ENCODE measurements at places on chromosomes 7 and 10.

GRCh38 chr10:11789306-11789705 is 33.9 kb upstream of the PROSER2 start:
- no peak for DNase-seq

DNA sequence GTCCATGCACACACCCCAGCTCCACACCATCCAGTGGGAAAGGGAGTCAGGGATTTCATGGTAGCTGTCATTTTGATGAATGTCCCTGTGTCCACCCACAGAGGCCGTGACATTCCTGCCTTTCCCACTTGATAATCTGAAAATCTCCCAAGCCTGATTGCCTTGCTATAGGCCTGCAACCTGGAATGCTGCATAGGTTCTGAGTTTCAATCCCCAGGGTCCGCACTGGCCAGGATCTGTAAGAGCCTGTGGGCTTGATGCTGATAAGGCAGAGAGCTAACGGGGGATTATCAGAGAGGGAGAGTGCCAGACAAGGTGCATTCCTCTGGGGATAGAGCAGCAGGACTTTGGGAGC is 57.5 kb downstream of the RBM20 start:
- no peak for DNase-seq

DNA sequence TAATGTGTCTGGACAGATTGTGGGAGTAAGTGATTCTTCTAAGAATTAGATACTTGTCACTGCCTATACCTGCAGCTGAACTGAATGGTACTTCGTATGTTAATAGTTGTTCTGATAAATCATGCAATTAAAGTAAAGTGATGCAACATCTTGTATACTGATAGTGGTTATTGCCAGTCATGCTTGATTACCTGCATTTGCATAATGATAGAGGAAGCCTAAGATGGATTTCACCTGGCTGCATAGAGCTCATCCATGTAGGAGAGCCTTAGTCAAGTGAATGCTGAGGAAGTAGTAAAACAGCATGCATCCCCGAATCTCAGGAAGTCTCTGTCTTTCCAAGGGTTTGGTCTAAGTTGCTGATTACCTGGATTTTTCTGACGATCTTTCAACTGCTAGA is 64.2 kb upstream of the CAPZA2 start:
- DNase-seq = no peak

GRCh38 chr7:4879396-4880081 is 4.0 kb downstream of the RADIL start:
- DNase-seq = no peak

GRCh38 chr10:100972904-100973535 is 3.7 kb downstream of the SEMA4G start:
- no peak for DNase-seq

DNA sequence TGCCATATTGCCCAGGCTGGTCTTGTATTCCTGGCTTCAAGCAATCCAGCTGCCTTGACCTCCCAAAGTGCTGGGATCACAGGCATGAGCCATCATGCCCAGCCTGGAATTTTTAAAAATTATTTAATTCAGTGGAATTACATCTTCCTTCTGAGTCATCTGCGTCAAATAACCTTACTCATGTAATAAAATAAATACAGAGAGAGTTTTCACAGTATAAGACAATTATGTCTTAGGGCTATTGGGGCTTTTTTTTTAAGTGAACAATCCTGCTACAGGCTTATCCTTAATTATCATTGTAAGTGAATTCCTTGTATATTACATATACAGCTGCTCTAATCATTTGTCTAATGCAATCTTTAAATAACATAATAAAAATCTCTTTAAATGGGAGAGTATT is 108.3 kb downstream of the MAPK8 start:
- no peak for DNase-seq

DNA sequence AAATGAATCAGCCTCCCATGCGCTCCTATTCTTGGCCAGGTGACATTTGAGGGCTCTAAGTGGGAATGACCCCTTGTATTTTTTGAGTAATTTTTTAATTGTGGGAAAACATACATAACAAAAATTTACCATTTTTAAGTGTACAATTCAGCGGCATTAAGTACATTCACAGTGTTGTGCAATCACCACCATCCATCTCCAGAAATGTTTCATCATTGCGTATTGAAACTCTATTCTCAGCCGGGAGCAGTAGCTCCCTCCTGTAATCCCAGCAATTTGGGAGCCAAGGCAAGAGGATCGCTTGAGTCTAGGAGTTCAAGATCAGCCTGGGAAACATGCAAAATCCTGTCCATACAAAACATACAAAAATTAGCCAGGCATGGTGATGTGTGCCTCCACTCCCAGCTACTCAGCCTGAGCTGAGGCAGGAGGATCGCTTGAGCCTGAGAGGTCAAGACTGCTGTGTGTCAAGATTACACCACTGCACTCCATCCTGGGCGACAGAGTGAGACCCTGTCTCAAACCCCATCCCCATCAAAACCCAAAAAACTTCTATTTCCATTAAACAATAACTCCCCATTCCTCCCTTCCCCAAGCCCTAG is 2.5 kb downstream of the ANTXRL start:
- no peak for DNase-seq

GRCh38 chr7:38171623-38172391 is 6.2 kb upstream of the STARD3NL start:
- no peak for DNase-seq

GRCh38 chr7:55903985-55904759 is 16.9 kb downstream of the ZNF713 start:
- no peak for DNase-seq

DNA sequence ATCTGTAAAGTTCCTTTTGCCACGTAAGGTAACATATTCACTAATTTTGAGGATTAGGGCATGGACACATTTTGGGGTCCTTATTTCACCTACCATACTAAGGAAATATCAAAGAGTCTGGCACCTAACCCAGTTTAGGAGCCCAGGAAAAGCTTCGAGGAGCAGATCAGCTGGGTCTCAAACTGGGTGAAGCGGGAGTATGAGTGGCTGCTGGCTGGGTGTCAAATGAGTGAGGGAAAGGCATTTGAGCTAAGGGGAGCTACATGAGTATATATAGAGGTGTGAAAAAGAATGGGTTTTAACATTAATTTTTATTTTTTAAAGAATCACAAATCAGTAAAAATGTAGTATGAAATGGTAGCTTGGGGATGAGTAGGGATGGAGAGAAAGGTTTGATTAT is 71.3 kb downstream of the MCU start:
- DNase-seq = no peak

DNA sequence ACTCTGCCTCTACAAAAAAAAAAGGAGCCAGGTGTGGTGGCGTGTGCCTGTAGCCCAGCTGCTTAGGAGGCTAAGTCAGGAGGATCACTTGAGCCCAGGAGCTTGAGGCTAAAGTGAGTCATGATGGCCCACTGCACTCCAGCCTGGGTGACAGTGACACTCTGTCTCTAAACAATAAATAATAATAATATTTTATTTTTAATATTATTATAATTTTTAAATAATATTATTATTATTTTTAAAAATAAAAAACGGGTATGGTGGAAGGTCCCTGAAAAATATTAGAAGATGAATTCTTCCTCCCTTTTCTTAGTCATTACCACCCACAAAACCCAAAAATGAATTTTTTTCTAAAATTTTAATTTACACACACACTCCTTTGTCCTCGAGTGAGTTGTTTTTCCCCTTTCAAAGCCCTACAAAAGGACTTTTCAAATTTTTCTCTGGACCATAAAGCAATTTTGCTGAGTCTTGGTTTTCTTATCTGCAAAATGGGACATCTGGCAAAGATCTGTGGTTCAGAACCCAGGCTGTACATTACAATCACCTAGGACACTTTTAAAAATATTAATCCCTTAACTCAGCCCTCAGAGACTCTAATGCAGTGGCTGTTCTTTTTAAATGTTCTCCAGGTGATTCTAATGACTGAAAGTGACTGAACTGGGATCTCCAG is 174.0 kb upstream of the NEBL start:
- no peak for DNase-seq

DNA sequence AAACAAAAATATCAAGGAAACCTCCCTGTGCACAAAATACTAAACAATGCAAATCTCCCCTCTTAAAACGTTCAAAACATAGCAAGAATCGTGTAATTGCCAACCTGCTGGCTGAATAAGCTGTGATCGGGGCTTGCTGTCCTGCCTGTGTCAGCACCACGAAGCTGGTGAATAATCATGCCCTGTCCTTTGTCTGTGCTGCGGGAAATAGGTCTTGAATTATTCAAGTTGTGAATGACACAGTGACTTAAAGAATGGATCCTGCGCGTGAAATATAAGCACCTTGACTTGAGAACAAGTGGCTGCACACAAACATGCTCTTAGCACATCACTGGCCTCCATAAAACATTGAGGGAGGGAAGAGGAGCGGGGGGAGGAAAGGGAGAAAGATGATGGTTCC is 130.2 kb downstream of the OAT start:
- no peak for DNase-seq

DNA sequence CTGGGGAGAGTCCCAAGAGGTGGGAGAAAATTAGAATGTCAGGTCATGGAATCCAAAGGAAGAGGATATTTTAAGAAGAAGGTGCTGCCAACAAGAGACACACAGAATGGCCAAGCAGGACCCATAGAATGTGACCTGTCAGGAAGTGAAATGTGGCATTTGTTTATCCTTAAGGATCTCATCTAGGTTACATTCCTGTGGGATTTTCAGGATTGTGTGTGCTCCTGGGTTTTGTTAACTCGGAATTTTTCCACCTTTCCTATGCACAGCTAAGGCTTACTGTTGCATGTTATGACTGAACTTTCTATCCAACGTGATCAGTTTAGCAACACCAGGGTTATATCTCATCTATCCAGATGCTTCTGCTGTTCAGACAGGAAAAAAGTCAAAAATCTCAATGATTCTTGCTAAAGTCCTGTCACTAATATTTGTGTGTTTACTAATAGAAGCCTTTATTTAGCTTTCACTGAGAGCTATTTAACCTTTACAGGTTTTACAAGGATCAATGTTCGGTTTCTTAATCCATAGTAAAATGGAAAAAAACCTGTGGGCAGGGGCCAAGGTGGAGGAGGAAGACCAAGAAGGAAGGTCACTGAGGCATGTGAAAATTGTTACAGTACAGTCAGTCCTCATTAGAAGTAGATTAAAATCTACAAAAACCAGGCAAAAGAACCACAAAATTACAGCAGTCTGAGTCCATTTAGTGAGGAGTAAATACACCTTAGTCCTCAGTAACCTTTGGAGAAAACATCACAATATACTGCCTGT is 437.8 kb upstream of the NPVF start:
- no peak for DNase-seq

DNA sequence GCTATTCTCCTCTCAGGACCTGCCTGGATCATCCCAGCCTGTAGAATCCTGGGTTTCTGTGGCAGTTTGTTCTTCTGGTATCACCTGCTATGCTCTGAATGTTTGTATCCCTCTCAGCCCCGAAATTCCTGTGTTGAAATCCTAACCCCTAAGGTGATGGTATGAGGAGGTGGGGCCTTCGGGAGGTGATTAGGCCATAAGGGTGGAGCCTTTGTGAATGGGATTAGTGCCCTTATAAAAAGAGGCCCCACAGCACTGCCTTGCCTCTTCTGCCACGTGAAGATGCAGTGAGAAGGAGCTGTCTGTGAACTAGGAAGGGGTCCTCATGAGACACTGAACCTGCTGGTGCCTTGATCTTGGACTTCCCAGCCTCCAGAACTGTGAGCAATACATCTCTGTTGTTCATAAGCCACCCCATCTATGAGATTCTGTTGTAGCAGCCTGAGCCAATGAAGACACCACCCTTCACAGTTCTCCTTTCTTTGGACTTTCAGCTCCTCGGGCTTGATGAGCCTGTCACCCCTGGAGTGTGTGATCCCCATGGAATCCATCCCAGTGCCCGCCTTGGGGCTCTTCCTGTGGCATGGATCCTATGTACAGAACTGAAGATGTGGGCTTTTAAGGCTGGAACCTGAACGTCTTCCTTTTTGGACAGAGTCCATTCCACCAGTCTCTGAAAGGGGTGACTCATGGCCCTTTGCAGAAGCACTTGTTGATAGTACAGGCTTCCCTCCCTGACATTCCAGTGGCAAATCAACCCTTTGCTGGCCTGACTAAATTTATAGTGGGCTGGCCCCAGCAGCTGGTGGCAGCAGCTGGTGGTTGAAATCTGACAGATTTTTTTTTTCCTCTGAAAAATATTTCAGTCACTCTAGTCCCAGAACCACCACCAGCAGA is 138.0 kb downstream of the TACC2 start:
- DNase-seq = no peak

GRCh38 chr7:114988755-114989375 is 67.0 kb downstream of the MDFIC start:
- DNase-seq = no peak

- no peak for DNase-seq
These were observed 92.2 kb downstream of the EGFR start for GRCh38 chr7:55110993-55111361.

DNA sequence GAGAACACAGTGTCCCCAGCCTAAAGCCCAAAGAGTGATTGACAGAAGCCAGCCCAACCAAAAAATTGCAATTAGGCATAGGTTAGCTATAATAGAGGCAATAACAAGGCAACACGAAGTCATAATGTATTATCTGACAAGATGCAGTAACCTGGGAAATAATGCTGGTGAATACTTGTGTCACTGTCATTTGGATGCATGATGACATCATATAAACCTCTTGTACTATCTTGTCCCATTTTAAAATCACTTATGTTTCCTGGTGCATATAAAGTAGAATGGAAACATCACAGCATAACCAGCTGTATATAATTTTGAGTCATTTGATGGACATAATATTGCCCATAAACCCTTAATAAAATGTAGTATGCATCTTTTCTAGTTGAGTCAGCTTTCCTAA is 1138.3 kb upstream of the LRRTM3 start:
- DNase-seq = no peak

DNA sequence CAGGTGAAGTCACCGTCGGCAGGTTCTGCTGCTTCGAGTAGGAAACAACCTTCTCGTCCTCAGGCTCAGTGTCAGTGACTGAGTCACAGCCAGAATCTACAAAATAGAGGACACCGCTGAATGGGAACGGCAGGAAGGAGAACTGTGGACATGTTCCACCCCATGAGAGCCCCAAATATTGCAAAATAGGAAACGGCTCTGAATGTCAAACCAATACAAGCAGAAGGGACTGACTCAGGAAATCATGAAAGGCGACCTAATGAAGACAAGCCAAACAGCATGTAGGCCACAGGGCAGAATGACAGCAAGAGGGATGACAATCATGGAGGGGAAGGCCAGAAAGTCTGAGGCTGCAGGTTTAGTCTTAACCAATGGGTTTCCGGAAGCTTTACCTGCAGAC is 63.5 kb downstream of the PIK3AP1 start:
- DNase-seq = no peak

DNA sequence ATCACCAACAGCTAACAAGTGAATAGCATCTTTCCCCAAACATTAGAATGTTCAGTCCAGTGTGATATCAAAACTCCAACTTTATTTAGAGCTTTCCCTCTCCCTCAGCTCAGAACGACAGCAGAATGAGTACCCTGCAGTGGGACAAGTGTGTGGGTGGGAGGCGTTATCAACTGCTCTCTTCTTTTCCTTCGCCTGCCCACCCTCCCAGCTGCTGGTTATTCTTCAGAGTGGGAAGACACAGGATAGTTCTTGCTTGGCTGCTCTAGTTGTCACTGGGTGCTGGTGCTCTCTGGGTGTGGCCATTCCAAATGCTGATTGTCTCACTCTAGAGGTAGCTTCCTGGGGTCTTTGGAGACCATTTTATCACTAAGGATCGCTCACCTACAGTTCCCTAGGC is 13.7 kb upstream of the FAM241B start:
- no peak for DNase-seq

- DNase-seq = no peak
These were observed 38.1 kb downstream of the LRGUK start for GRCh38 chr7:134165252-134165651.
